ENCODE measurements at places on chromosomes 7 and 10. TPM values are rescaled to one million over a fixed set of nuclear protein-coding genes. Genes with fewer than 3 reads are reported as not detected.

GPER1 gene
- 2.0 TPM for total RNA-seq

UFSP1 gene
- 0.28 TPM for total RNA-seq

NME8 gene
- not detected for total RNA-seq

ASIC3 gene
- not detected for total RNA-seq

TBX20 gene
- total RNA-seq: 0.36 TPM

GALNT17 gene
- not detected for total RNA-seq

CNNM1 gene
- 0.28 TPM for total RNA-seq

DRGX gene
- total RNA-seq: not detected

GPR15LG gene
- not detected for total RNA-seq

AKR1C1 gene
- total RNA-seq: 5.0 TPM

NKX1-2 gene
- not detected for total RNA-seq

PCLO gene
- under 0.01 TPM for total RNA-seq

GRID2IP gene
- total RNA-seq: not detected

PDAP1 gene
- 40.3 TPM for total RNA-seq

FOXP2 gene
- 1.7 TPM for total RNA-seq

WEE2 gene
- not detected for total RNA-seq

GLI3 gene
- 1.7 TPM for total RNA-seq

RNF133 gene
- total RNA-seq: under 0.01 TPM

SMKR1 gene
- total RNA-seq: not detected

IMPDH1 gene
- total RNA-seq: 45.3 TPM

SPDYE2 gene
- total RNA-seq: not detected

SORBS1 gene
- 0.18 TPM for total RNA-seq

CTNNA3 gene
- total RNA-seq: 0.83 TPM

SKIDA1 gene
- 0.56 TPM for total RNA-seq

ANXA8 gene
- total RNA-seq: 0.90 TPM

CCDC146 gene
- 0.83 TPM for total RNA-seq

TUBB8 gene
- not detected for total RNA-seq

UCN3 gene
- total RNA-seq: not detected

NRCAM gene
- 0.83 TPM for total RNA-seq

PGAM2 gene
- not detected for total RNA-seq
